OCI-M1 (cell line): ENCODE measurements at places on chromosomes 5 and 9.

DNA sequence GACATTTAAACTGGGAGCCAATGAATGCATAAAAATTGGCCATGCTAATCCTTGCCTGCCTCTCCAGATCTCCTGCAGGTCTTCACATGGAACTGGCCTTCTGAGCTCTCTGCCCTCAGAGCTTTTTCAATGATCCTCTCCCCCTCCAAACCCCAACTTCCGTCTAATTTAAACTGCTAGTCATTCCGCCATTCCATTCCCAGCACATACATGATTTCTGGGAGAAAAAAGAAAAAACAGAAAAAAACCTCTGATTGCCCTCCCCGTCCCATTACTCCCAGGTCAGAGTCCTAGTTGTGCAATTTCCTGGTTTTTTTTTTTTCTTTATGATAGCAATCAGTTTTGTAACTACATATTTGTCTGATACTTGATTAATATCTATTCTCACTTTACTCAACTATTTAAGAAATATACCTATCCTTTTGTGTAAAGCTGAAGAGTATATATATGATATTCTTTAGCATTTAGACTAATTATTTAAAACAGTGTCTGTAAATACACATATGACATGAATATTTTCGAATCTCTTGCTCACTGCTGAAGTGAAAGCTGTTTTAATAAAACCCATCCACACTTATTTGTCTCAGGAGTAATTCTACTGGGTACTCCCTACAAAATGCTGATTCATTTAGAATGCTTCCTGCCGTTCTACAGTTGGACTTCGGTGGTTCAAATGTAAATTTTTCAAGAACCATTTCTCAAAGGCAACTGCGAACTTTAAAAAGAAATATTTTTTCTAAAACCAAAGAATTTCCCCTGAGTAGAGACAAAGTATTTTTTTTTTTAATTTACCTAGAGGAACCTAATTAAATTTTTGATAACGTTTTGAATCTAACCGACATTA, 1.6 kb downstream of the HINT1 start:
- DNase-seq = peak; percentile 71

DNA sequence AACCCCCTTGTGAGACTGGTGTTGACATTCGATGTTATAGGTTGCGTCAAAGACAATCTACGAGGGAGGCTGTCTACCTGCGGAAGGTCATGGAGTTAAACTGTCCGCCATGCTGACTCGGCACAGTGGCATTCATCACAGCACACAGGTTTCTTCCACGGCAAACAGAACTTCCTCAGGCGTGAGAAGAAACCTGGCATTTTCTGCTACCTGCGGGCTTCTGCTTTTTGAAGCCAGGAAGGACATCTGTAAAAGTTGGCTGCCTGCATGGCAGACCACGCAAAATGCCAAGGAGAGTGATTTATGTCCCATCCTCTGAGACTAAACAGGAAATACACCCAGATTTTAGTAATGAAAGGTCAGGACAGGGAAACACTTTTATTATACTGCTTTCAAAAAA, 809.8 kb upstream of the NUDT12 start:
- DNase-seq = no peak

DNA sequence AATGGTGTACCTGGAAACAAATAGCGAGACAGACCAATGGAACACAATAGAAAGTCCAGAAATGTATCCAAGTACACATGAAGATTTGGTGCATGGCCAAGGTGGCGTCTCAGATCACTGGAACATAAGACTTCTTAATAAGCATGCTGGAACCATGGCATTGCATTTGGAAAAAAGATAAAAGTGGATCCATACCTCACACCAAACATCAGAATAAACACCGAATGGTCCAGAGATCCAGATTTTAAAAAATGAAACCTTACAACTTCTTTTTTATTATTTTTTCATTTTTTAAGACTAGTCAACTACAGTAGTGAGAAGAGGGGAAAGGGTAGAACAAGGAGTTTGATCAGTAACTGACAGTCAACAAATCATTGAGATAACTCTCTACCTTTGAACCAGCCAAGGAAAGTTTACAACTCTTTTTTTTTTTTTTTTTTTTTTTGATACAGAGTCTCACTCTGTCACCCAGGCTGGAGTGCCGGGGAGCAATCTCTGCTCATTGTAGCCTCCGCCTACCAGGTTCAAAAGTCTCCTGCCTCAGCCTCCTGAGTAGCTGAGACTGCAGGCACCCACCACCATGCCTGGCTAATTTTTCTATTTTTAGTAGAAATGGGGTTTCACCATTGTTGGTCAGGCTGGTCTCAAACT, 8.8 kb upstream of the DUSP1 start:
- no peak for DNase-seq

- no peak for DNase-seq
Measured at GRCh38 chr9:110110154-110110553, 97.8 kb downstream of the C9orf152 start.

DNA sequence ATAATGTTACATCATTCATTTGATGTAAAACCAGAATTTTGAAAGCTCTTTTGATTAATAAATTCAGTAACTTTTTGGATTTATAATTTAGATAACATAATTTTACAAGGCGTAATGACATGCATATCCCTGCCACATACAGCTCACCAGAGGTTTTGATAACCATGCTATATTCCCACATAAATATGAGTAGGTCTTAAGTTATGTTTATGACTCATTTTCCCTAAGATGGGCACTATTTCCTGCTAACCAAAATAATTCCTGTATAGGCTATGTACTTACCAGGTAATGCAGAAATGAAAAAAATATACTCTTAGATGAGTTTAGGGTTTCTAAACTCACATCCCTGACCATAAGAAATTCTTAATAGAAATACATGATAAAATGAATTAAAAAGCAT, 93.9 kb upstream of the EDIL3 start:
- DNase-seq = no peak
